ENCODE measurements at places on chromosomes 2 and 18. TPM values are rescaled to one million over a fixed set of nuclear protein-coding genes. Genes with fewer than 3 reads are reported as not detected.

- DNase-seq: no peak
Measured at GRCh38 chr2:58764338-58765104, 523.4 kb upstream of the FANCL start.

PLCD4 gene
- total RNA-seq: 0.26 TPM

DNA sequence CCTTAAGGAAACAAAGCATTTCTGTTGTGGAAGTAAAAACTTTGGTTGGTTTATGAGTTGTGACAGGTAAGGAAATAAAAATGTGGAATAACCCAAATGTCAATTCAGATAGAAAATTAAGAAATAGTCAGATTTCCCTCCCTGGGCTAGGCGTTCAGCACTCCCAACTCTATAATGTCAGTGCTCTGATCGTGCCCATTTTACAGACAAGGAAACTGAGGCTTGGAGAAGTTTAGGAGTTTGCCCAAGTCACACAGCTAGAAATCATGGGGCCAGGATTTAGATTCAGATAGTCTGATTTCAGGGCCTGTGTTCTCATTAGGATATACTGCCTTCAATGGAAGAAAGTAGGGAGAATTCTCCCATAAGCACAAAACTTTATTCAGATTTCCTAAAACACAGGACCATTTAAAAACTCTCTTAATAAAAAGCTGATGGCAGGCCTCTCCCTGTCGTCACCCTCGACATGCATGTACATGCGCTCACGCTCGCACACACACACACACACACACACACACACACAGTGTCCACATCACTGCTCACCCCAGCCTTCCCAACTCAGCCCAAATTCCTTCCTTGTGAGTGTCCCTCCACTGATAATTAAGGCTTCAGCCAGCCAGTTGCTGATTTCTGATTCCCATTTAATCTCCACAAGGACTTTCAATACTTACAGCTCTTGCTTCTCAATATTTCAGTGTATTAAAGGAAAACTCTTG, 49.1 kb upstream of the SLC14A2 start:
- DNase-seq: no peak

- DNase-seq: peak; percentile 58
Measured at GRCh38 chr2:177289824-177290628, 25.5 kb upstream of the NFE2L2 start.

DNA sequence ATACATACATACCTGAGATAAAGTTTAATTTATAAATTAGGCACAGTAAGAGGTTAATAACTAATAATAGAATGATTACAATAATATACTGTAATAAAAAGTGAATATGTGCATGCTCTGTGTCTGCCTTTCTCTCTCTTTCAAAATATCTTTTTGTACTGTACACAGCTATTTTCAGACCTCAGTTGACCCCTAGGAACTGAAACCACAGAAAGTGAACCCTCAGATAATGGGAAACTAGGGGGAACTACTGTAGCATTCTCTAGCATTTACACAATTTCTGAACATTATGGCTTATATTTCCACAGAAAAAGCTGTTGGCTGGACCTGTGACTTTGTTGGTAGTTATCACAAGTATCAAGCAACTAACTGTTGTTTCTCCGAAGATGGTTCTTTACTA, 25.9 kb downstream of the WDR75 start:
- DNase-seq: no peak

DNA sequence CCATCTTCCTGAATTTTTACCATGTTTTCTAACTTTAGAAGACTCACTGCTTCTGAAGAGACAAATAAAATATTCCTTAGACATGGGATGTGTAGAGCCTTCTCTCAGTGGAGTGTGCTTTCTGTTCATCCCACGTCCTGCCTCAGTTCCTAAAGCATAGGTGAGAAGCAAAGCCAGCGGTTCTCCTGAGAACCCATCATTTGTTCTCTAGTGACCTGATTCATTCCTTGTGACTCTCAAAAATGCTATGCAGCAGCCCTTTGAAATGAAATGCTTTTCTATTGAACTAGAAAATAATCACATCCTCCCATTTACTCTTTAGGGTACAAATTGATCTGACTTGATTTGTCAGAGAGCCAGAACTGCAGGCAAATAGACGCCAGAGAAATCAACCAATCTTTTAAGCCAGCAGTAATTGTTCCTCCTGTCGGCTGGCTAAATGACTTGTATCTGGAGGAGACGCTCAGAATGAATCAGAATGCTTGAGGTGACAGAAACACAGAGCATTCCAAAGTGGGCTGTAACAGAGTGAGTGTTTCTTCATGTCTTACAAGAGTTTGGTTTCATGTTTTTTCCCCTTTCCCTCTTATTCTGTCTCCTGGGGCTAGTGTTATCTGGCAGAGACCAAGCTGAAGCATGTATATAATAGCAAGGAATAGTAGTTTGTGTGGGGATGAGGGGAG, 81.3 kb upstream of the TMEM178A start:
- DNase-seq: no peak

GRCh38 chr2:172978063-172978383, 97.6 kb upstream of the MAP3K20 start:
- no peak for DNase-seq

COLEC11 gene
- total RNA-seq: not detected

PROM2 gene
- total RNA-seq: 0.34 TPM

DNA sequence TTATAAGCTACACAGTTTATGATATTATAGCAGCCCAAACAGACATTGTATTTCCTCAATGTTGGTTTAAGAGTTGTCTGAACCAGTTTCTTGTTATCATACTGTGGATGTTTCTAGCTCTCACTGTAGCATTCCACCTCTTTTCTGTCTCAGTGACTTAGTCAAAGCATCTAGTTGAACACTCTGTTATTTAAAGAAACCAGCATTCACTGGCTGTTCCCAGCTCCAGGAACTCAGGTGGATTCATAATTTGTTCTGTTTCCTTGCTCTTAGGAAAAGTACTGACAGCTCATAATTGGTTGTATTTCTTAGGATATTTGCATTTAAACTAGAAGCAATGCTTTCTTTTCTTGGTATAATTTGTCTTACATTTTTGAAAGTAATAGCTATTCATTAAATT, 17.5 kb downstream of the LRATD1 start:
- no peak for DNase-seq

- no peak for DNase-seq
Measured at GRCh38 chr2:27988306-27988705, 97.8 kb downstream of the BABAM2 start.

- DNase-seq: no peak
Measured at GRCh38 chr18:49359732-49360444, 100.6 kb downstream of the DYM start.

SMYD5 gene
- 16.6 TPM for total RNA-seq

GRCh38 chr2:201835066-201835465, 28.7 kb downstream of the CDK15 start:
- no peak for DNase-seq

DNA sequence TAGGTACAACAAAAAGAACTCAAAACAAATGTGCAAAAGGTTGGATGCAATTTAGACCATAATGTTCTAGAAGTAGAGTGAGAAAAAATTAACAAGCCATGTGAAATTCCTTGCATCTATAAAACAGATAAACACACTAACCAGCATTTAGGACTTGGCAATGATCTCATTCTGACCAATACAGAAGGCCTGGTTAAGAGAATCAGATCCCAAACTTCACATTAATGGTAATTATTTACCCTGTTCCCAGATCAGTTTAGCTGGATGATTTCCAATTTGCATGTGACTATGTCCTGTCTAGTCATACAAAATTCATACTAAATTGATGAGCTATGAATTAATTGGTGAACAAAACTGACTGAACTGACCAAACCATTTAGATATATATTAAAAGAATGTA, 98.4 kb upstream of the FIGN start:
- DNase-seq: no peak

GRCh38 chr18:56990678-56991077, 156.2 kb upstream of the BOD1L2 start:
- no peak for DNase-seq

APCDD1 gene
- total RNA-seq: not detected

CKAP2L gene
- total RNA-seq: 59.3 TPM

- no peak for DNase-seq
Measured at GRCh38 chr18:23114911-23115310, 20.4 kb upstream of the CABLES1 start.

TNFAIP6 gene
- not detected for total RNA-seq

DNA sequence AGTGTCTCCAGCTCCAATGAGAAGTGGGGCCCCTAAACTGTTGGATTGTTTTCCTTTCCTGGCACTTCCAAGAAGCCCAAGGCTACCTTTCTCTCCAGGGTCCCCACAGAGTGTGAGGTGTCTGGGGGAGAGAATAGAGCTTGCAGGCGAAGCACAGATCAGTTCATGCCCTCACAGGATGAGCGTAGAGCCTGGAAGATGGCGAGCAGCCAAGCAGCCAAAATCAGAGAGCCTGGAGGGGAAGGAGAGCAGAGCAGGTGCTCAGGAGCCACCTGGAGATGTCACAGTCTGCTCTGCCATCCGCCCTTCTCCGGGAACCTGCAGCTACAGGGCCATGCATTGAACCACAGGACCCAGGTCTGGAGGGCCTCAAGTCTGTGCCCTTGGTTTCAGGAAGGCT, 54.7 kb upstream of the TCF7L1 start:
- DNase-seq: no peak

GRCh38 chr2:229080172-229080571, 190.9 kb downstream of the PID1 start:
- no peak for DNase-seq

PASK gene
- total RNA-seq: 46.7 TPM

KIF5C gene
- 6.5 TPM for total RNA-seq

FIGN gene
- total RNA-seq: not detected

- no peak for DNase-seq
Measured at GRCh38 chr18:62827397-62827796, 112.1 kb downstream of the PHLPP1 start.

DNA sequence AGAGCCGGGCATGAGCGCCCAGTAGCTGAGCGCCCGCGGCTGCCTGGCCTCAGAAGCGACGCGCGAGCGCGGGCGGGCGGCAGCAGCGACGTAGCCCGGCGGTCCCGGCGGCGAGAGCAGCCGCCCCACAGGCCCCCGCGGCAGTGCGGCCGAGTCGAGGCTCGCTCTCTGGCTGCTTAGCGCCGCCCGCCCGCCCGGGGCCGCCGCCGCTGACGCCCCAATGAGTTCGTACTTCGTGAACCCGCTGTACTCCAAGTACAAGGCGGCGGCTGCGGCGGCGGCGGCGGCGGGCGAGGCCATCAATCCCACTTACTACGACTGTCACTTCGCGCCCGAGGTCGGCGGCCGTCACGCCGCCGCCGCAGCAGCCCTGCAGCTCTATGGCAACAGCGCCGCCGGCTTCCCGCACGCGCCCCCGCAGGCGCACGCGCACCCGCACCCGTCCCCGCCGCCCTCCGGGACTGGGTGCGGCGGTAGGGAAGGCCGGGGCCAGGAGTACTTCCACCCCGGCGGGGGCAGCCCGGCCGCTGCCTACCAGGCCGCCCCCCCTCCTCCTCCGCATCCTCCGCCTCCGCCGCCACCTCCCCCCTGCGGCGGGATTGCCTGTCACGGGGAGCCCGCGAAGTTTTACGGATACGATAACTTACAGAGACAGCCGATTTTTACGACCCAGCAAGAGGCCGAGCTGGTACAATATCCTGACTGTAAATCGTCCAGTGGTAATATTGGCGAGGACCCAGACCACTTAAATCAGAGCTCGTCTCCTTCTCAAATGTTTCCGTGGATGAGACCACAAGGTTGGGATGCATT, 847 bp downstream of the HOXD8 start:
- no peak for DNase-seq

TUBA3E gene
- total RNA-seq: not detected

GRCh38 chr18:70288851-70289328, at the start of gene SOCS6:
Gene SOCS6, plus strand, starts transcription at chr18:70289045. Its CDS starts 35,624 bp downstream, at chr18:70324669.
- DNase-seq: peak; percentile 55

DNA sequence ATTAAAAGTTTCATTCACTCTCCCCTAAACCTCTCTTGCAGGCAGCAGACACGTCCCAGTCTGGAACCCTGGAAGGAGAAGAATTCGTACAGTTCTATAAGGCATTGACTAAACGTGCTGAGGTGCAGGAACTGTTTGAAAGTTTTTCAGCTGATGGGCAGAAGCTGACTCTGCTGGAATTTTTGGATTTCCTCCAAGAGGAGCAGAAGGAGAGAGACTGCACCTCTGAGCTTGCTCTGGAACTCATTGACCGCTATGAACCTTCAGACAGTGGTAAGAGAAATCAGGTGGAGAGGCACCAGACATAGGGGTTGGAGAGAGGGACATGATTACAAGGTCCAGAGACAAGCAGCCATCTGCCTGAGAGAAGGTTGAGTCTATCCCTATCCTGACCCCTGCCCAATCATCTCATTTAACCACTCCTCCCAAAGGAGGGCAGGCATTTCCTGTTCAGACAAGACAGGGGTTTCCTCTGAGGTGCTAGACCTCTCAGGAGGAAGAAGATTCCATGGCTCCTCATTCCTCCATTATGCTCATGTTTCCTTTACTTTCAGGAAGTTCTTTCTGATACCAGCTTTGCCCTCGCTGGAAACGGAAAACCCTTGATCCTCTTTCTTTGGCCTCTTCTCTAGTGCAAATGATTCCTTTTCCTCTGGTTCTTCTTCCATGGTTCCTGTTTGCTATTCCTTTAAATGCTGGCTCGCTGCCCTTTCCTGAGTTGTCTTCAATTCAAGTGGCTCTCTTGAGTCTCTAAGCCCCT, 15.1 kb downstream of the PLCD4 start:
- DNase-seq: no peak

ANKRD44 gene
- 188 TPM for total RNA-seq

ECEL1 gene
- not detected for total RNA-seq
